ENCODE measurements at places on chromosomes 2 and 18.

DNA sequence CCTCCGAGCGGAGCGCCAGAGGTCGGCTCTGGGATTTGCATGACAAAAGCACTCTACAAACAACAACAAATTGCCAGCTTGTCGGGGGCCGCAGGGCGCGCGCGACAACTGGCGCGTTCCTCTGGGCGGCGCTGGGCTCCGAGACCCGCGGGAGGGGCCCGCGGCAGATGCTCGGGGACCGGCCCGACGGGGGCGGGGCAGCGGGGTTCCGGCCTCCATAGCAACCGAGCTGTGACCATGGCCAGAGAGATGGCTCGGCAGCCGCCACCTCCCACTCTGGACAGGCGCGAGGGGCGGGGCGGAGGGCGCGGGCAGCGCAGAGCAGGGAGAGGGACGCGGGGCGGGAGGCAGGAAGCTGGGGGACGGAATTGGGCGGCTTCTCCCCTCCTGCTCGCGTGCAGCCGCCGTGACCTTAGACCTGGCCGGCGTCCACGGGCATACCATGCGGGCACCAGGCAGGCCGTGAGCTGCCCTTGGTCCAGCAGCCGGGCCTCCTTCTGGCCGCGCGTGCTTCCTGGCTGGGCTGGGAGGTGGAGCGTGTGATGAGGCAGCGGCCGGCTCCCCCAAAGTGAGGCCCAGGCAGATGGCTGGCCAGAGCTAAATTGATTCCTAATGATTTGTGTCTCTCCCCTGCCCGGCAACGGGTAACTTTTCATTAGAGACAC lies 171.5 kb downstream of the CELF4 start:
- no peak for DNase-seq

- no peak for DNase-seq
These were observed 318.0 kb upstream of the NRP2 start for GRCh38 chr2:205364261-205364660.

GRCh38 chr18:74874351-74874750 lies 276.7 kb downstream of the ZNF407 start:
- DNase-seq = no peak

- DNase-seq = no peak
These were observed 37.5 kb downstream of the SLC4A3 start for GRCh38 chr2:219664944-219665343.

GRCh38 chr2:158004126-158004764 lies 97.4 kb upstream of the UPP2 start:
- DNase-seq = no peak

- DNase-seq = no peak
These were observed 122.3 kb downstream of the ATL2 start for GRCh38 chr2:38254796-38255195.

- no peak for DNase-seq
These were observed 414.3 kb downstream of the MEIS1 start for GRCh38 chr2:66849153-66849755.

GRCh38 chr2:158104903-158105302 lies 3.2 kb downstream of the UPP2 start:
- no peak for DNase-seq

GRCh38 chr2:119064567-119064966 lies 94.0 kb downstream of the C1QL2 start:
- DNase-seq = no peak

All from stimulated activated CD4-positive, alpha-beta T cell treated with anti-CD3 and anti-CD28 coated beads, TNF-alpha, amount 100 ng/mL, for 48 hours (primary cell).